Dermis microvascular lymphatic vessel endothelial cell (primary cell): ENCODE measurements at places on chromosomes 7 and 10. TPM values are rescaled to one million over a fixed set of nuclear protein-coding genes. Genes with fewer than 3 reads are reported as not detected.

The ZNF488 gene
- 0.13 TPM in 2 replicates for total RNA-seq

The ADAM8 gene
- total RNA-seq = 0.13 TPM in 2 replicates

The RHEB gene
- total RNA-seq = 52.7 and 53.4 TPM in 2 replicates

The CHST15 gene
- 72.9 and 114 TPM in 2 replicates for total RNA-seq

The MOGAT3 gene
- not detected in 2 replicates for total RNA-seq

The PNLIPRP1 gene
- not detected in 2 replicates for total RNA-seq

The GIMAP1 gene
- total RNA-seq = 13.0 and 24.5 TPM in 2 replicates
